ENCODE measurements at places on chromosomes 2 and 18.

GRCh38 chr2:12419803-12420202 lies 296.9 kb upstream of the TRIB2 start:
- no peak for DNase-seq

GRCh38 chr2:152974146-152974545 lies 255.7 kb downstream of the ARL6IP6 start:
- no peak for DNase-seq

DNA sequence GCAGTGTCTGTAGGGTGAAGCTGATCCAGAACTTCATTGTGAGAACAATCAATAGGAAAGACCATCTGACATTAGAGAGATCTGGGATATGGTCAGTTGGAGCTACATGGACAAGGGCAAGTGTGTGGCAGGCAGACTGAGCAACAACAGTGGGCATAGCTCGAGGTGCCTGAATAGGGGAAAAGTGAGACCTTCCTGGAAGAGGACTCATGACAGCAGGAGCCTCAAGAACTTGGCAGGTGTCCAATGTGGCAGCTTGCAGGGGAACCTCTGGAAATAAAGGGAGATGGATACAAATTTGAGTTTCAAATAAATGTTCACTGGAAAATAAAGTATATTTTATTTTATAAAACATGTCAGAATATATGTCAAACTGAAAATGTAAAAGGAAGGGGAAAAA lies 117.9 kb downstream of the TANC1 start:
- DNase-seq: no peak

GRCh38 chr2:178269438-178270224 lies 75.3 kb downstream of the OSBPL6 start:
- DNase-seq: no peak

- no peak for DNase-seq
These were observed 60.4 kb downstream of the RHOB start for GRCh38 chr2:20507166-20507692.

DNA sequence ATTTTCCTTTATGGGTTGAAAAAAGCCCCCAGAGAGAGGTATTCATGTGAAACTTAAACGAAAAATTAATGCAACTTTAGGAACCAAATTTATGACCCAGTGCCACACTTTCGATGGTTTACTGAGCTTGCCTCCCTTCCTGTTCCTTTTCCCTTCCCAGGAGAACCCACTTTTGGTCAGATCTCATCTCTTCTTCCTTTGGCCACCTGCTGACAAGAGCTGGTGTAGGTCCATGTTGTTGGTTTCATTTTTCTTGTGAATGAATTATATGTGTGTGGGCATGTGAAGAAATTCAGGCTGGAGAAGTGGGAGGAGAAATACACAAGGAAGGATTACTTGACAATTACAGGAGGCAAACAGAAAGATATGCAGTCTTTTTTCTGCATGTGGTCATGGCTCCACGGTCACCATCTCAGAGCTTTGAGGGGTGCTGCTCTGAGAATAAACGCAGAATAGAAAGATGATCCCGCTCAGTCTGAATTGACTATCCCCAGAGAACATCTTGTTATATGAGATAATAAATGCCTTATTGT lies 111.3 kb upstream of the TCF4 start:
- no peak for DNase-seq

GRCh38 chr2:30237239-30237965 lies 6.1 kb downstream of the LBH start:
- DNase-seq: no peak

GRCh38 chr2:6764968-6765723 lies 100.6 kb downstream of the CMPK2 start:
- DNase-seq: no peak

GRCh38 chr2:238703436-238703835 lies 144.4 kb upstream of the TWIST2 start:
- no peak for DNase-seq

- no peak for DNase-seq
These were observed 74.9 kb upstream of the TAF1B start for GRCh38 chr2:9768388-9768787.

DNA sequence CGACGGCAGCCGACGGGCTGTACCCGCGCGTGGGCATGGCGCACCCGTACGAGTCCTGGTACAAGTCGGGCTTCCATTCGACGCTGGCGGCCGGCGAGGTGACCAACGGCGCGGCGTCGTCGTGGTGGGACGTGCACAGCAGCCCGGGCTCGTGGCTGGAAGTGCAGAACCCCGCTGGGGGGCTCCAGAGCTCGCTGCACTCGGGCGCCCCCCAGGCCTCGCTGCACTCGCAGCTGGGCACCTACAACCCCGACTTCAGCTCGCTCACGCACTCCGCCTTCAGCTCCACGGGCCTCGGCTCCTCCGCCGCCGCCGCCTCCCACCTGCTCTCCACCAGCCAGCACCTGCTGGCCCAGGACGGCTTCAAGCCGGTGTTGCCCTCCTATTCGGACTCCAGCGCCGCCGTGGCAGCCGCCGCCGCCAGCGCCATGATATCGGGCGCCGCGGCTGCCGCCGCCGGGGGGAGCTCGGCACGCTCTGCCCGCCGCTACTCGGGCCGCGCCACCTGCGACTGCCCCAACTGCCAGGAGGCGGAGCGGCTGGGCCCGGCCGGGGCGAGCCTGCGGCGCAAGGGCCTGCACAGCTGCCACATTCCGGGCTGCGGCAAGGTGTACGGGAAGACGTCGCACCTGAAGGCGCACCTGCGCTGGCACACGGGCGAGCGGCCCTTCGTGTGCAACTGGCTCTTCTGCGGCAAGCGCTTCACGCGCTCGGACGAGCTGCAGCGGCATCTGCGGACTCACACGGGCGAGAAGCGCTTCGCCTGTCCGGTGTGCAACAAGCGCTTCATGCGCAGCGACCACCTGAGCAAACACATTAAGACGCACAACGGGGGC lies 2.0 kb downstream of the SP9 start:
- no peak for DNase-seq
